ENCODE measurements at places on chromosomes 2 and 18.

GRCh38 chr2:17752892-17753802 lies 463 bp downstream of the SMC6 start:
- DNase-seq = peak; percentile 37

DNA sequence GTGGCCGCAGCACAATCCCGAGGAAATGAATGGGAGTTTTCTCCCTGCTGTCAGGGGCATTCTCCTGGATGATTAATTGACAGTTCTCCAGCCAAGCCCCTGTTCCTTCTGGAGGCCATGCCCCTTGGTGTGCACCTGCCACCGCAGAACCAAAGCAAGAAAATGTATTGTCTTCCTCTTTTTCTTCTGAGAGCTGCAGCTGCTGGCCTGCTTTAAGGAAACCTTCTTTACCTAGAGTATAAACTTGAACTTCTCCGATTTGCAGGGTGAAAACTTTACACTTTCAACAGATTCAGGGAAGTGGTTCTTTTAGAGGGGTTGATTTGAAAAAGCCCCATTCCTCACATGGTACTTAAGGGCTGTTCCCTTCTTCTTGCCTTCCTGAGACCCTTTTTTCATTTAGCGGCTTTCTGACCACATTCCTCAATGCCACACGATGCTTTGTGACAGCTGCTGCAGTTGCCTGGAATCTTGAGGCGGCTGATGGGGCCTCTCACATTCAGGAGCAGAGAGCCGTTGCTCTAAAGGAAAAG lies 402.8 kb downstream of the TXNL1 start:
- peak; percentile 5 for DNase-seq

DNA sequence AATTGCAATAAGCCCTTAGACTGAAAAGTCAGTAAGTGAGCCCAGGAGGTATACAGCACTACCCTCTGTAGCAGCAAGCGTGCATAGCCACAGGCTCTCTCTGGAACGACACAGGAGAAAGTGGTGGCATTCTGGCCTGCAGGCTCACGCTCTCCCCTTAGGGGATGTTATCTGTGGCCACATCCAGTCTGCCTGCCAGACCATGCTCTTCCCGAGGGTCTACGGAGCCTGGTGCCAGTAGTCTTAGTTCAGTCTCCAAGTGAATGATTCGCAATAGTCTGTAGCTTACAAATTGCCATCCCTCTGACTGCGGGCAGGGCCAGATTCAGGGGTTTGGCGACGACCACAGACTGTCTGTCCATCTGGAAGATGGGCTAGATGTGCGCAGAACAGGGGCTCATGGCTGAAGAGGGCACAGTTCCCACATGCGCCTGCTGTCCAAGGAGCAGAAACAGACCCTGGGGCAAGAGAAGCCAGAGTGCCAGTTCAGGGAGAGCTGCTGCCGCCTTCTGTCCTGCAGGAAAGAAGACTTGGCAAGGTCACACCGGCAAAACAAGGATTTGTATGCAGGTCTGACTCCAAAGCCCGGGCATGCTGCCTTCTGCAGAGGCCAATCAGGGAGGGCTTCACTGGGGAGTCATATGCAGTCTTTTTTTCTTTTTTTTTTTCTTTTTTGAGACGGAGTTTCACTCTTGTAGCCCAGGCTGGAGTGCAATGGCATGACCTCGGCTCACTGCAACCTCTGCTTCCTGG lies 3.5 kb upstream of the KLF11 start:
- no peak for DNase-seq

GRCh38 chr2:109324861-109325260 lies 195.9 kb downstream of the SH3RF3 start:
- no peak for DNase-seq

GRCh38 chr18:61896118-61896517 lies 3.3 kb upstream of the RNF152 start:
- DNase-seq = no peak

DNA sequence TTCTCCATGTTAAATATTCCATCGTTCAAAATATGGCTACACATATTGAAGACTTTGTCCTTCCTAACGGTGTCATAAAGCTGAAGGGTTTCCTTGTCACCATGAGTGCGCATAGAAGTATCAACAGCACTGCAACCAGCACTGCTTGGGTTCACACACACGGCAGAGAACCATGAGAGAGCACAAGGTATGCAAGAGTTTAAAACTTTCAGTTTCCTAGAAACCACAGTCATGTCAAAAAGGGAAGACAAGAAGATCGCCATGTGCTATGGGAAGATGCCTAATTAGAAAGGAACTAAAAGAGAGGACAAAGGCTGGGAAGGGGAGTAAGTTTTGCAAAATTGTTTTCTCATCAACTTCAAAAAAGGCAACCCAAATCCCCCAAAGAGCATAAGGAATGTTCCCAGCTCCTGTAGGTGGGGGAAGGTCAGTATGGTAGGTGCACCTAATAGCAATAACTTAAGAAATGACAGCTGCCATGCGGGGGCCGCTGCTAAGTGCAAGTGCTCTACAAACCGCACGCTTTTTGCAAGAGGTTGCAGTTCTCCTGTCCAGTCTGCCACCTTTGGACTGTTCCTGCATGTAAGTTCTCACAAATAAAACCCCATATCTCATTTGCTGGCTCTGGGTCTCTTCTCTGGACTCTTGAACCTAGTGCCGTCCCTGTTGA lies 136.8 kb downstream of the TMEM163 start:
- no peak for DNase-seq

GRCh38 chr2:138201286-138201685 lies 237.0 kb downstream of the HNMT start:
- no peak for DNase-seq

- DNase-seq = no peak
These were observed 53.9 kb downstream of the EPG5 start for GRCh38 chr18:45913276-45913675.

GRCh38 chr18:51278045-51278649 lies 80.7 kb upstream of the MEX3C start:
- peak; percentile 8 for DNase-seq

DNA sequence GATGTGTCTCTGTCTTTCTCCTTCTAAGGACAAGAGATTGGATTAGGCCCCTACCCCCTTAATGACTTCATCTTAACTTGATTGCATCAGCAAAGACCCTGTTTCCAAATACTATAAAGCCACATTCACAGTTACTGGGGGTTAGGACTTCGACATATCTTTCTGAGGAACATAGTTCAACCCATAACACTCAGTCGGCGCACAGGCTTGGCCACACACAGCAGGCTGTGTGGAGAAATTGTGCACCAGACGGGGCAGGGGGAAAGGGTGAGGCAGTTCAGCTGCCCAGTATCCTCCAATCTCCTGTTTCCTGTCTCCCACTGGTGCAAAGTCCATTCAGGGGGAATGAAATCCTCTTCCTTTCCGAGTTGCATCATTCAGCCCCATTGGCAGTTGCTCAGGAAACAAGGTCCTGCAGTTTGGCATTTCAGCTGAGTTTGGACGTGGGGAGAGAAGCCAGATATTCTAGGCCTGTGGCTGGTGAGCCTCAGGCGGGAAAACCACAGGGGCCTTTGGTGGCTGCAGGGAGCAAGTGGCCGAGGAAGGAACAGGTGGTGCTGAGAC lies 9.4 kb upstream of the RAPGEF4 start:
- no peak for DNase-seq

DNA sequence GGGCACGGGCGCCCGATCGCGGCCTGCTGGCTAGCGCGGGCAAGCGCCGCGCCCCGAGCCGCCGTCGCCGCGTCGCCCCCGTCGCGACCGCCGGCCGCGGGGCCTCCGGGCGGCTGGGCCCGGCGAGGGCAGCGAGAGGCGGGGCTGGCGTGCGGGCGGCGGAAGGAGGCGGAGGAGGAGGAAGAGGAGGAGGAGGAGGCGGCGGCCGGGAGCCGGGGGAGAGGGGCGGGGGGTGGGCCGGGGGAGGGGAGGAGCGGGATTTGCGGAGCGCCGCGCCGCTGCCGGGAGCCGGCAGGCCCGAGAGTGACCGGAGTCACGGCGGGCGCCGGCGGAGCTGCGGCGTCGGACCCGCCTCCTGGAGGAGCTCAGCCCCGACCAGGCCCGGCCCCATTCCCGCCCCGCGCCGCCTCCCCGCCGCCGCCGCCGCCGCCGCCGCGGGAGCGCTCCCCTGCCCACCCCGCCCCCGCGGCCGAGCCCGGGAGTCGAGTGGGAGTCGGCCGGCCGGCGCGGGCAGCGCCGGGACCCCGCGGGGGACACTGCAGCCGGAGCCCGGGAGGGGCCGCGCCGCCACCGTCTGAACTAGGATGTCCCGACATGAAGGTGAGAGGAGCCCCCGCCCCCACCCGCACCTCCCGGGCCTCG lies at the start of gene KCMF1:
TSS of gene KCMF1 (plus strand) at position 294 of the 642 bp plus-strand sequence. CDS start at position 585, 291 bp downstream.
- DNase-seq = peak; percentile 78

- peak; percentile 19 for DNase-seq
These were observed 219.5 kb upstream of the TANK start for GRCh38 chr2:160940699-160941098.

DNA sequence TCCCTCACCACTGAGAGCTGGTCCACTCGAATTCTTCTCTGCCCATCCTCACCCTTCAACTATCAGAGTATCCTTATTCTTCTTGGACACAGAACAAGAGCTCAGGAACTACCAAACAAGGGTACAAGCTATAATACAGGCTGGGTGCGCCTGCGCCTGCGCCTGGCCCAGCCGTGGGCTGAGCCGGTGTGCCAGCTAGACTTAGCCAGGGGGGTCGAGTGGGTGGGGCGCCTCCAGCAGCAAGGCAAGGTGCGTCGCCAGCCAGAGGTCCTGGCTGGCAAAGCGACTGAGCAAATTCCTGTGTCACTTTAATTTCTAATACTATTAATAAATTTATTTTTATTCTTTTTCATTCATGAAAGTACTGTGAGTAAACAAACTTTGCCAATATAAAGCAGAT lies 1072.6 kb upstream of the PIK3C3 start:
- DNase-seq = no peak

DNA sequence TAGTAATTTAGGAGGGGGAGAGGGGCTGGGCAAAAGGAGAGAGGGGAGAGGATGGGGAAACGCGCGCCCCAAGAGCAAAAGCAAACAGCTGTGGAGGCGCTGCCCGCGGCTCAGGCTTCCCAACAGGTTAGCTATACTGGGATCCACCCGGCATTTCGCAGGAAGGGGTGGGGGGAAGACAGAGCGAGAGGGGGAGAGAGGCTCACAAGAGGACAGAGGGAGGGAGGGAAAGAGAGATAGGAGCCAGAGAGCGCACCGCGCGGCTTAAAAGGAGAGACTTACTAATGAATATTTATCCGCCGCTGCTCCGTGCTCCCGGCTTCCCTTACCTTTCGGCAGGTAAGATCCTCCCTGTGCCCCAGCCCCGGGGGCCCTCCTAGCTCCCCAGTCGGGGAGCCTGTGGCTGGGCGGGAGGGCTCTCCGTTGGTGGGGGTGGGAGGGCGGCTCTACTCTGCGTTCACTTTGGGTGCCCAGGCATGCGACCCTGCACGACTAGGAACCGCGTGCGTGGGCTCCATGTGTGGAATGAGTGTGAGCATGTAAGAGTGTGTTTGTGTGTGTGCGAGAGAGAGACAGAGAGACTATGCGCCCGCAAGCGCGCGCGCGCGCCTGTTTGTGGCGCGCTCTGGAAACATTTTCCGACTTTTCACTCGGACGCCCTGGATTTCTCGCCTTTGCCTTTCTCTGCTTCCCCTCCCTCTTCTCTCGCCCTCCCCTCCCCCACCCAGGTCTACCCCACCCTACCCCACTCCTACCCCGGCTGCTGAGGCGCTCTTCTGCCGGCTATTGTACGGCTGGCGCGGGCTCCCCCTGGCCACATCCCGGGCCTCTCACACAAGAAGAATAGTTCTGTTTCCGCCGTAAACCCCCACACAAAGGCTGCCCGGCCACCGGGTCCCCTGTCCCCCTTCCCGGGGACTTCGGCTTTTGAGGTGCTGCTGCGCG lies 7.2 kb upstream of the SIX3 start:
- DNase-seq = no peak

- DNase-seq = no peak
These were observed 13.2 kb downstream of the SLC9A2 start for GRCh38 chr2:102632380-102633175.

DNA sequence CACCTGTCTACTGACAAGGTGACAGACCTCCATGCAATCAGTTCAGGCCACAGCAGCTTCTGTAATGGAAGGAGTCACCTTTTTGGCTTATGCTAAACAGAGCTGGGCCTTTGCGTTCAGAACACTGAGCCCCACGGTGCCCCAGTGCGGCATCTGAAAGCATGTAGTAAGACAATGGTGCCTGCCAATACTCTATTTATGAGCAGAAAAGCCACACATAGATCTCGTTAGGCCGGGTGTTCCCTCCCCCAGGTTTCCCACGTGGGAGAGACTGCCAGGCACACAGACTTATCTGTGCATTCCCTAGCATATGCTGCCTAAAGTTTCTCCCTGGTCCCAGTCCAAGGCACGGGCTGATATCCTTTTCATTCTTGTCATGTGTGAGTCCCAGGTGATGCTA lies 150.9 kb downstream of the ACTR3 start:
- no peak for DNase-seq

DNA sequence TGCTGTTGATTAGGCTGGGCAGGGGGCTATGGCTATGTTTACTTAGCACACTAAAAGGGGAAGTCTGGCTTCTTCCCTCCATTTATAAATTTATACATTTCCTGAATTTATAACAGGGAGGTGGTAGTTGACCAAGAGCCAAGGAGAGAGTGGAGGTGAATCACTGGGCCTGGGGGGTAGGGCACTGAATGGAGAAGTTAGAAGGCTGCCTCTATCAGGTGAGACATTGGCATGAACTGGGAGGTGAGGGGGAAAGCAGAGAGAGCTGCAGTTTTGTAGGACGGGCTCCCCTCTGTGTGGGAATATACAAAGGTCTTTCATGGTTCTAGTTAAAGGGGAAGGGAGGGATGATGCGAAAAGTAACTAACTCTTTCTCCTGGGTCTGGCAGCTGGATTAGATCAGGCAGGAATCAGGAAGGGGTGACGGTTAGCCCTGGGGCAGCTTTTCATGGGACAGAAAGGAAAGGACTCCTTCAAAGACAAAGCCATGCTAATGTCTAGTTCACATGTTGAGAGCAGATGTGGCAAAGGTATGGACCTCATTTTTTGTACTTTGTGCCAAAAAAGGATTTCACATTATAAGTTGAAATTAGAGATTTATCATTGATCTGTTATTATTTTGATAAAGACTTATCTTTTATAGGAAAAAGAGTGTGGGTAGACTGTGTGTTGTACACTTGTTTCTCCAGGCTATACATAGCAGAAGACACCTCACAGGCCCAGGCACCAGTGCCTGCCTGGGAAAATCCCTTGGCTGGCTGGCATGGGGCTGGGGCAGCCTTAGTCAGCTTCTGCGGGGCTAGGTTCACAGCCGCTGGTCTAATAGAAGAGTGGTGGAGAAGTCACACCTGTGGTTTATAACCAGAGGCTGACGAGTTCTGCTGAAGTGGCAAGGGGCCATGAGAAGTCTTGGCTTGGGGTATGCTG lies 158.7 kb downstream of the CLIP4 start:
- DNase-seq = no peak

- no peak for DNase-seq
These were observed 132.4 kb upstream of the GPC1 start for GRCh38 chr2:240302933-240303595.

- no peak for DNase-seq
These were observed 286.4 kb downstream of the SLC8A1 start for GRCh38 chr2:40165509-40165844.

Data from CD4-positive, alpha-beta T cell treated with Interleukin-21 for 1 hour (primary cell).